ENCODE measurements at places on chromosomes 11 and 22. TPM values are rescaled to one million over a fixed set of nuclear protein-coding genes. Genes with fewer than 3 reads are reported as not detected.

NELL1 gene
- total RNA-seq: not detected

FADS3 gene
- 318 TPM for total RNA-seq

ART5 gene
- total RNA-seq: not detected

OR52D1 gene
- not detected for total RNA-seq

OR52A5 gene
- not detected for total RNA-seq

HYOU1 gene
- total RNA-seq: 120 TPM

All from mammary microvascular endothelial cell (primary cell).